ENCODE measurements at places on chromosomes 16 and 17. TPM values are rescaled to one million over a fixed set of nuclear protein-coding genes. Genes with fewer than 3 reads are reported as not detected.

GRCh38 chr16:80527297-80527696 lies 13.5 kb upstream of the DYNLRB2 start:
- no peak overlapping the region for H3K4me3 ChIP-seq
- H3K27ac ChIP-seq: no peak overlapping the region
- no peak for DNase-seq
- H3K4me1 ChIP-seq: no peaks in the 10 kb centered on the region
- no peaks in the 10 kb centered on the region for H3K27me3 ChIP-seq

DNA sequence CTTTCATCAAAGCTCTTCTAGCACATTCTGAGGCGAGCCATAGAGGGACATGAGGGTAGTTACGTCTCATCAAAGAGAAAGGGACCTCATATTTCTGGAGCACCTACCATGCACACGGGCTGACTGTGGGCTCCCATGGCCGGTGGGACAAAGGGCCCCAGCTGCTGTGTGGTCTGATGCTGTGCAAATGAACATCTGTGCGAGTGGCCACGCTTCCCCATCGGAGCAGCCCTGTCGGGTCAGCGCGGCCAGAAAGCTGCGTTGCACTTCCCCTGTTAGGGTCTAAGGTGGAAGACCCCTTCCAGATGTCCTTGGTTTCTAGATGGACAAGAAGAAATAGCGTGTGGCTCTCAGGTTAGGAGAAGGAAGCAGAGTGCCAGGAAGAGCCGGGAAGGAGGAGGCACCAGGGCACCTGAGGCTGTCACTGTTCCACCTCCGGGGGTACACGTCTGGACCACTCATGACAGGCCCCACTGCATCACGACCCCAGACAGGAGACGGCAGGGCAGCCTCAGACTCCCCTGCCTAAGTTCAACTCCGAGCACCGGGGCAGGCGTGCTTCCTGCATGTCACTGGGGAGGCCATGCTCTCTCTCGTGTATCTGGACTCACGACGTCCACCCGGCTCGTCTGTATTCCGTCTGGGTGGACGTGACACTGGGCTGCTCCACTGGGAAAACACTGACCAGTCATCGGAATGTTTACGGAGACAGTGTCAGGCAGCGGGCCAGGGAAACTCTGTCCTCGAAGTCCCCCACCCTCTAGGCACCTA lies 8.5 kb upstream of the BAIAP2 start:
- no peaks in the 10 kb centered on the region for H3K4me1 ChIP-seq
- H3K4me3 ChIP-seq: no peak overlapping the region
- H3K36me3 ChIP-seq: no peaks in the 10 kb centered on the region
- no peak for DNase-seq
- H3K27me3 ChIP-seq: no peaks in the 10 kb centered on the region
- no peak overlapping the region for H3K27ac ChIP-seq

The ATP2C2 gene
- total RNA-seq: not detected

The SEBOX gene
- not detected for total RNA-seq

GRCh38 chr17:36992701-36993100 lies 43.9 kb downstream of the AATF start:
- H3K36me3 ChIP-seq: peaks cover 3% of the 10 kb centered on the region
- H3K4me3 ChIP-seq: no peak overlapping the region
- DNase-seq: no peak
- H3K27ac ChIP-seq: no peak overlapping the region

All from GM12878 (cell line).